Fibroblast of skin of left biceps (primary cell): ENCODE measurements at places on chromosomes 2 and 18.

GRCh38 chr18:10681581-10682367 lies 155.9 kb downstream of the NAPG start:
- DNase-seq, result no peak

GRCh38 chr2:175167076-175167791 lies 769 bp downstream of the ATF2 start:
- no peak for DNase-seq

DNA sequence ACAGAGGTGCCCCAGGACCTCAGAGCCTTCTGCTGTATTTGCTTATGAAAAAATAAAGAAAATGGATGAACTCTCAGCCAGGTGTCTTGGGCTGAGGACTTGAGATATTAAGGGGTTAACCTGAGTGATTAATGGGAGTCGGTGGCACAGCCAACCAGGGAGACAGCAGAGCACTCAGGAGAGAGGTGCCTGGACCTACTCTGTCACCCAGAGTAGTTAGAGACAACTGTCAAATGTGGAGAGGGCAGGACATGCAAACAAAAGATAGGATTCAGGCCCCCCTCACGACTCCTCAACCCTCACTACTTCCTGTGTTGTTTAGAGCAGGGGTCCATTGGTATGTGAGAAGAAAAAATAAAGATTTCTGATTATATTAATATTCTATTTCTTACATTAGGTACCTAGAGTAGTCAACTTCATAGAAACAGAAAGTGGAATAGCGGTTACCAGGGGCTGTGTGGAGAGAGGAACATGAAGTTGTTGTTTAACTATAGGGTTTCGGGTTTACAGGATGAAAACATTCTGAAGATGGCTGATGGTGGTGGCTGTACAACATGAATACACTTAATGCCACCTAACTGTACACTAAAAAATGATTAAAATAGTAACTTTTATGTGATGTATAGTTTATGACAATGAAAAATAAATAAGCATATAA lies 28.6 kb upstream of the CETN1 start:
- DNase-seq, result no peak

GRCh38 chr2:3601561-3602271 lies 6.8 kb downstream of the COLEC11 start:
- DNase-seq, result no peak

DNA sequence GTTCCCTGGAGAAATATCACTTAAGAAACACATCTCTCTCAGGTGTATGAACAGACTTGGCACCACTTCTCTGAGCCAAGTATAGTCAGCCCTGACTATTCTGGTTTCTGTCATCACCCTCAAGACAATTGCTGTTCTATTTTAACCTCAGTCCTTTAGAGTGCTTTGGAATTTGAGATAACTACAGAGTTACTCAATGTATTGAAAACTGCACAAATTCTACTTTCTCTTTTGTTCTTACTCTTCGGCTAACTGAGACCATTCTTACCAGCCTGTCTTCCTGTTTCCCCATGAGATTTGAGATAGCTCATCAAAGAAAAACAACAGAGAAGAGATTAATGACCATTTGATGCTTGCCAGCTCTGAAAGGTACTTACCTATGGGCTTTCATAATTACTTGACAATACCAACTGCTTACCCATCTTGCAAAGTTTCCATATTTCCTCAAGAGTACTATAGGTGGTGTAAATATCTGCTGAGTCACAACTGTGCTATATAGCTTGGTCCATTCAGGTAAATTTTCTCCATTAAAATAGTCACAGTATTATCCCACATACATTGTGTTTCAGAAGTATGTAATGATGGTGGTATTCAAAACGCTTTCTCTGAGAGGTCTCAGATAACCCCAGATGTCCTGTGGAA lies 467.5 kb upstream of the CHST9 start:
- DNase-seq, result no peak

- DNase-seq, result no peak
Observed at GRCh38 chr2:2621855-2622254, 290.8 kb upstream of the MYT1L start.

GRCh38 chr2:129803871-129804270 lies 175.6 kb upstream of the RAB6C start:
- DNase-seq, result peak; percentile 40

DNA sequence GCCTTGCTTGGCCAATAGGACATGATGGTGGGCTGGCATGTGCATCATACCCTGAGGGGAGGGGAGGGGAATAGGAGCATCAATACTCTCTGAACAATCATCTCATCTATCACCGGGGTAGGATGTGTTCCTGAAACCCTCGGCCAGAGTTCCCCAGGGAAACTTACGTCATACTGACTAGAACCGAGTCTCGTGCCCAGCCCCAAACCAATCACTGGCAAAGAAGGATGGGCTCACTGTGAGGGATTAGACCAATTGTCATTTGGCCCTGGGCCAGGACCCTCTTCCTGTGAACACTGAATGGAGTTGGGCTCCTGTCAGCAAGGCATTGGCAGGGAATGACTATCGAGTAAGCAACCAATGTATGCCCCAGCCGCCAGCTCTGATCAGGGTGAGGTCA lies 261.5 kb downstream of the MYCN start:
- no peak for DNase-seq

DNA sequence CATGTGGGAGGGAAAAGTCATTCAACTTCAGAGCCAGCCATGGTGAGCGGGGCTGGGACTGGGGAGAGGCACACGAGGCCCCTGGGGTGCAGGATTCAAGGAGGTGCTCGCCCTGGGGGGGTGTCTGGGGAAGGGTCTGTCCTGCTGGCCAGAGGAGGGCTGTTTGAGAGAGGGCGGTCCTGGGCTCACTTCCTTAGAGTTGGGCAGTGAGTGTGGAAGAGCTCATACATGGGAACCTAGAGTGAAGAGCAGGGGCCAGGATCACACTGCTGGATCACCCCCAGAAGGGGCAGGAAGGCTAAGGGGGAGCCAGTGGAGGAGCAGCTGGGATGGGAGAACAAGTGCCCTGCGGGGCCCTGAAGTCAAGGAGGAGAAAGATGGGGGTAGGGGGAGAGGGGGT lies 6.5 kb downstream of the SH3BP4 start:
- DNase-seq, result no peak

DNA sequence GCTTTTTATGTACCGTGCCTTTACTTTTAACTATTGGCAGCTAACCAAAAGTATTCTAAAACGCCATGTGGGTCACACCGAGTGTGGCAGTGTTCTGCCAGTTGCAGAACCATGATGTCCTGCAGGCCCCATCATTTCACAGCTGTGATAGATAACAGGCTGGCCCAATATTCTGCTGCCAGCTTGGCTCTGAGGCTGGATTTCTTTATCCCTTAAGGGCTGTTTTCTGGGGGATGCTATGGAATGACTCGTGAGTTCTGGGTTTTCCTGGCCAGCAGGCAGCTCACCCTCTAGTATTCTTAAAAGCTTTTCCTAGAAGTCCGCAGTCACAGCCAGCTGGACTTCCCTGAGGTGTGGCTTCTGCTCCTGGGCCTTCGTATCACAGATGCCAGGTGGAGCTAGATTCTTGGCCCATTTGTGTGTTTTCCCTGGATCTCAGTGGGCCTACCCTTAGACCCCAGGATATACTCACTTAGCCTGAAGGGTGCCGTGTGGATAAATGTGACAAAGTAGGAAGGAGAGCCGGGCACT lies 41.0 kb downstream of the FHOD3 start:
- DNase-seq, result no peak

DNA sequence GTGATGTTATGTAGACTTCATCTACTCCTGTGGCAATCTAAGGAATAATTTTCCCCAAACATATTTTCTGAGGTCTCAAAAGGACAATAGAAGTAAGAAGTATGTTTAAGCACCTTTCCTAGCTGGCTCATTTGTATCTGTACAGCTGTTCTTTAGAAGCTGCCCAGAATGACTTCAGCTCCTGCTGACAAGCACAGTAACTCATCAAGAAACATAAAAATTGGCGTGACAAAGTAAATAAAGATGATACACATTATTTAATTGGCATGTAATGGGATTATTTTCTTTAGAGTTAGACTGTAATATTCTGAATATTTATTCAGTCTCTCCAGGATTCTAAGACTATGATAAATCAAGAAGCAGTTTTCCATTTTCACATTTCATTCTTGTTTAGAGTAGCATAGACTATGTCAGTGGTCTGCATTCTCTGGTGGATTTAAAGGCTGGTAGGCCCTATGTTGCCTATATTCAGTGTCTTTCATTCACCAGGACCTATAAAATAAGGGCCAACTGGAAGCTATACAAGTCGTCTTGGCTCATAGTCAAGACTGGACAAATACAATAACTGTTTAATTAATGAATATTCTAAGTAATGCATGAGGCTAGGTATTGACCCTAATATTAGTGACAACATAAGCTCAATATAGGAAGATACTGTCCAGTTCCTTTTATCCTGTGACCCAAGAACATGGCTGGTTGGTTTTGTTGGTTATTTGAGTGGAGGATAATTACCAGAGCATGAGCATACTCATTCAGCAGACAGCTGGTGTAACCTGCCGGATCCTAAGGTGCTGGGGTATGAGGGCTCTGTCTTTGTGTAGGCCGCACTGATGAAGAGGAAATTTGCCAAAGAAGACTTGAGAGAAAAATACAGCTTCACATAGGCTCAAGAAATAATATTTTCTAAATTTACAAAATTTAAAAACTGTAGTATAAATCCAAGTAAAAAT lies 107.0 kb downstream of the PDE1A start:
- no peak for DNase-seq

DNA sequence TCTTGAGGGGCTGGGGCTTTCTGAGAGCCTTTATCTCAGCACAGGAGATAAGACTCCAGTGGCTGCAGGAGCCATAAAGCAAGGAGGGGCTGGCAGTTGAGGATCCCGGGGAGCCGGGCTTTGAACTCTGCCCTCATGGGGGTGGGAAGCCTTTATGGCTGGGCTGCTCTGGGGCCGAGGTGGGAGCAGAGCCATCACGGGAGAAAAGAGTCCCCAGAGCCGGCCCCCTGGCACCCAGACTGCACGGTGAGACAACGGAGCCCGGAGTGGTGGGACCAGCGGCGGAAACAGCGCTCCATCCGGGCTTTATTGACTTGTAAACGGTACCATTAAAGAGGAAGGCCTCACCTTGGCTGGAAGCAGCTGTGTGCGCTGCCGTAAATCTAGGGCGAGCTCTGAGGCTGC lies 162.6 kb downstream of the MYCN start:
- DNase-seq, result no peak

- no peak for DNase-seq
Observed at GRCh38 chr18:43589611-43590151, 312.4 kb upstream of the SYT4 start.

GRCh38 chr2:191318037-191318728 lies 73.0 kb downstream of the MYO1B start:
- no peak for DNase-seq

- DNase-seq, result no peak
Observed at GRCh38 chr2:16767789-16768476, 102.3 kb upstream of the CYRIA start.

GRCh38 chr2:178188466-178188865 lies 5.8 kb upstream of the OSBPL6 start:
- DNase-seq, result no peak

DNA sequence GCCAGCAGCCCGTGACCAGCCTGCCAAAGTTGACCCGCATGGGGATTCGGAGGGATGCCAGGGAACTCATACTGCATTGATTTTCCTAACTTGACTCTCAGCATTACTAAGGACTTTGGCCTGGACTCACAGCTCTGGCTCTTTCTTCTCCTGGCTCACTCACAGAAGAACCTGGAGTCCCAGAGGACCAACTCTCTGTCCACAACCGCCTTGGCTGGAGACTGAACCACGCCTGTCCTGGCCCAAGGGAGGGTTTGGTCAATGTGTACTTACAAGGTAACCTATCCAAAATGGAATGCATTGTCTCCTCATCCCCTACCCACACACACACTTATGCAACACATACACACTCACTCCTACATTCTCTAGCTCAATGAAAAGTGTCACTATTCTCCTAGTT lies 135.6 kb upstream of the KLHL29 start:
- DNase-seq, result peak; percentile 28
